A549 treated with DMSO at 1 μM for 4 hours (cell line): ENCODE measurements at places on chromosomes 5 and 9. TPM values are rescaled to one million over a fixed set of nuclear protein-coding genes. Genes with fewer than 3 reads are reported as not detected.

Gene MAMDC4
- 1.8 to 5.4 TPM (median 4.1 TPM) in 5 replicates for total RNA-seq

Gene APBB3
- 3.9 to 7.5 TPM (median 7.1 TPM) in 5 replicates for total RNA-seq

Gene AIF1L
- total RNA-seq = 1.2 to 1.5 TPM (median 1.3 TPM) in 5 replicates

Gene FSD1L
- total RNA-seq = 3.2 to 4.9 TPM (median 4.3 TPM) in 5 replicates

Gene SMIM33
- not detected in 5 replicates for total RNA-seq

Gene SLC36A3
- not detected in 5 replicates for total RNA-seq
